NCI-H524 (cell line): ENCODE measurements at places on chromosomes 11 and 22.

- no peak for DNase-seq
These were observed 35.7 kb downstream of the TRIM29 start for GRCh38 chr11:120102050-120102863.

GRCh38 chr22:22754961-22755777 lies 110.8 kb downstream of the GGTLC2 start:
- DNase-seq = no peak

GRCh38 chr11:20112291-20113148 lies 47.8 kb downstream of the DBX1 start:
- DNase-seq = peak; percentile 82

DNA sequence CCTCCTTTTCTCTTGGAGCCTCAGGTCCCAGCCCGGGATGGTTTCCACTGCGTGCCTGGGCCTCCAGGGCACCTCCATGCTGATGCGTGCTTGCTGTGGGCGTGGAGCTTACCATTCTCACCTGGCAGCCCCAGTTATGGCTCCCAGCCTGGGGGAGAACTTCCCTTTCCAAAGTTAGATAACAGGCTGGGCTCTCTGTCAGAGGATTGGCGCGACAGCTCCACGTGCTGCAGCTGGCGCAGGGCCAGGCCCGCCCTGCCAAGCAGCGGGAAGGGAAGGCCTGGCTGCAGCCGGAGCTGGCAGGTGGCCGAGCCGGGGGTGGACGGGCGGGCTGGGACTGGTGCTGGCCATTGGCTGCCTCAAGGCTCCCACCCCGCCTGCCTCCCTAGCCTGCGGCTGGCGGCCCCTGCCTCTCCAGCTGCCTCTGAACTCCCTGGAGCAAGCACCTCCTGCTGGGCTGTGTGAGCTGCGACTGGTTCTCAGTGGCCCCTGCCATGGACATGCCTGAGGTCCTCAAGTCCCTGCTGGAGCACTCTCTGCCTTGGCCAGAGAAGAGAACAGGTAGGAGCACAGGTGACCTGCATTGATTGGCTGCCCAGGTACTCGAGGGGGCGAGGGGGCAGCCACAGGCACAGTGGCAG lies 14.6 kb upstream of the TEF start:
- peak; percentile 99 for DNase-seq

DNA sequence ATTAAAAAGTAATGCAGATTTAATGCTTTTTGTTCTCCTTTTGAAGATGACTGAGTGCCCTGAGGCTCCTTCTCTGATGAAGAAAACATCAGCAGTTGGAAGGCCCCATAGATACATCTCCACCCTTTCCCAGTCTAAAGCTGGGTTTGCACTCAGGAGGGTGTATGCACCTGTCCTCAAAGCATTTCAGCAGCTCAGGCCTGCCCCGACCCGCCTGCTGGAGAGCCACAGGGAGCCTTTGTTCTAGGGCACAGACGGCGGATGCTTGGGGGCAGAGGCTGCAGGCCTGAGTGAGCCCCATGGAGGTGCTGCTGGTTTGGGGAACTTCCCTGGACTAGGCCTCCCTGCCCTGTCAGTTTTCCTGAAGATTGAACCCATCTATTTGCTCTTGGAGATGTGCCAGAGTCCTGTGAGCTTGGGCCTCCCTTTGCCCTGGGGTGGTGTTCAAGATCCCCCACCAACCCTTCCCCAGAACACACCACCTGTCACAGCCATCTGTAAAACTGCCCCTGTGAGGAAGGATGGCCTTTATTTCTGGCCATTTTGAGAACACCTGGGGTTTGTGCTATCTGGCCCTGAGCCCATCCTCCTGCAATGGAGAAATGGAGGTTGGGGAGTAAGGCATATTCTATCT lies 160.0 kb downstream of the NAV2 start:
- DNase-seq = peak; percentile 86

DNA sequence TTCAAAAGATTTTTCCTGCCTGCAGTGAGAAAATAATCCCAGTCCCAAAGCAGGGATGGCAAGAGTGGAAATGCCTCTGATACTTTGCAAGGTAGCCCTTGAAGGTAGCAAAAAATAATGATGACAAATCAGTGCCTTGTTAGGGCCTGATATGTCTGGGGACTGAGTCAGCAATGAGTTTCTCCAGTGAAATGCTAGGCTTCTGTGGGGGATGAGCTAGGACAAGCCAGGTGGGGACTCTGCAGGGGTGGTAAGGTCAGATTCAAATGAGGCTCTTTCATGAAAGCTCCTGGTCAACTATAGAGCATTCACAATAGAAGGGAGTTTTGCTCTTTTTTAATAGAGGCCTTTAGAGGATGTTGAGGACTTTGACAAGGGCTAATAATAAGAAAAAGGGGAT lies 77.7 kb downstream of the ME3 start:
- DNase-seq = no peak

- no peak for DNase-seq
These were observed 668.7 kb downstream of the BRD1 start for GRCh38 chr22:49158741-49159564.
